ENCODE measurements at places on chromosomes 16 and 17. TPM values are rescaled to one million over a fixed set of nuclear protein-coding genes. Genes with fewer than 3 reads are reported as not detected.
A peak's percentile ranks its signal among the peaks of the same experiment; 100 is the strongest.

OR3A2 gene
- total RNA-seq = not detected

GRCh38 chr16:66660422-66661209, 35.9 kb downstream of the CMTM4 start:
- peak overlapping the region; percentile 95 for H3K27ac ChIP-seq
- no peak overlapping the region for H3K4me3 ChIP-seq
- H3K27me3 ChIP-seq = peaks cover 1% of the 10 kb centered on the region
- H3K36me3 ChIP-seq = no peaks in the 10 kb centered on the region
- DNase-seq = peak; percentile 59
- H3K4me1 ChIP-seq = peaks cover 8% of the 10 kb centered on the region

DNA sequence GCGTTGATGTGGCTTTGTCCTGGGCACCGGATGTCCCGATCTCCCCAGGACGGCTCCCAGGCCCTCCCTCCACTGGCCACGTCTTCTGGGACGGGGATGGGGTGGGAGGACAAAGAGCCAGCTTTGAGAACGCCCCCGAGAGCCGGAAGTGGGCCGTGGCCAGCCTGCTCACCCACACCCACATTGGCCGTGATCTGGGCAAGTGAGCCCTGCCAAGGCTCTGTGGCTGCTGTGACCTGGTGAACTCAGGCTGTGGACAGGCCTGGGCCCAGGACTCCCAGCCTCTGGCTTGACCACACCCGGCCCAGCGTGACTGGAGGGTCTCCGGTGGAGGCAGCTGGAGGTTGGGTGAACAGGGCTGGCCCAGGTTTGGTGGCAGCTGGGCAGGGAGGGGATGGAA, 3.3 kb downstream of the CDH15 start:
- H3K4me1 ChIP-seq = peaks cover 3% of the 10 kb centered on the region
- DNase-seq = no peak
- H3K27me3 ChIP-seq = peaks cover 10% of the 10 kb centered on the region
- H3K4me3 ChIP-seq = no peak overlapping the region

- peaks cover 1% of the 10 kb centered on the region for H3K27me3 ChIP-seq
- H3K4me3 ChIP-seq = no peak within 1 kb of the TSS
- no peak within 1 kb of the TSS for H3K27ac ChIP-seq
- no peaks in the 10 kb centered on the region for H3K4me1 ChIP-seq
These were observed at the start of gene ITGAE for GRCh38 chr17:3800362-3801271. Gene ITGAE (minus strand): TSS chr17:3801188. CDS start chr17:3801144, 44 bp downstream.

GRCh38 chr17:55416470-55417052, 5.1 kb downstream of the MMD start:
- no peak for DNase-seq
- no peak overlapping the region for H3K4me3 ChIP-seq
- peaks cover 4% of the 10 kb centered on the region for H3K27me3 ChIP-seq
- H3K27ac ChIP-seq = no peak overlapping the region

SLC38A8 gene
- total RNA-seq = not detected

FAHD1 gene
- 23.1 TPM for total RNA-seq

PPP1R27 gene
- total RNA-seq = not detected

ZFPM1 gene
- total RNA-seq = 6.8 TPM

CRHR1 gene
- total RNA-seq = not detected

DNA sequence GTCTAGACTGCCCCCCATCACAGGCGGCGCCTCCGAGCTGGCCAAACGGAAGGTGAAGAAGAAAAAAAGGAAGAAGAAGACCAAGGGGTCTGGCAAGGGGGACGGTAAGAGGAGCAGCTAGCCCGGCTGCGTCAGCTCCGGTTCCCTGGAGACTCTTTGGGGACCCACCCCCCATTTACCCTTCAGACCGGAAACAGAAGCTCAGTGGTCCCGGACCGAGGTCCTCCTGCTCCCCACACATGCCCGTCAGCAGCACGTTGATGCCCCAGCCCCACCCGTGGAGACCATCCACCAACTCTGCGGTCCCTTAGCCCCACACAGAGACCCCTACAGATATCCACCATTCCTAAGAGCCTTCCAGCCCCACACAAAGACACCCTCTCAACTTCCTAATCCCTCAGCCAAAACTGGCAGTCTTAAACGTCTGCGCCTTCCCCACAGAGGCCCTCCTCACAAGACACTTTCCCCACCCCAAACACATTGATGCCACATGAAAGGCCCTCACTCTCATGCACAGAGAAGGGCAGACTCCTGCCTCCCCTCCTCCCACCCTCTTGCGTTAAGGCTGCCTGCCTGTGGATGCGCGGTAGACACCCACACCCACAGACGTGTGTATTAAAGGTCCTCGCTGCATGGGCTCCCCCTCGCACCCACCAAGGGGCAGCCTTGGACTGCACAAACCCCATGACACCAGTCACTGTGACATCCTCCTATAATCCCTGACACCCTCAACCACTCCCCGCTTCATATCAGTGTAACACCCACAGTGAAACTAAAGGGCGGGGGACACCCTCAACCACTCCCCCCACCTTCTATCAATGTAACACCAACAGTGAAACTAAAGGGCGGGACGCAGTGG, 58.2 kb upstream of the RPH3AL start:
- peaks cover 24% of the 10 kb centered on the region for H3K27me3 ChIP-seq
- peak overlapping the region; percentile 94 for H3K4me3 ChIP-seq
- H3K27ac ChIP-seq = peak overlapping the region; percentile 94

DNA sequence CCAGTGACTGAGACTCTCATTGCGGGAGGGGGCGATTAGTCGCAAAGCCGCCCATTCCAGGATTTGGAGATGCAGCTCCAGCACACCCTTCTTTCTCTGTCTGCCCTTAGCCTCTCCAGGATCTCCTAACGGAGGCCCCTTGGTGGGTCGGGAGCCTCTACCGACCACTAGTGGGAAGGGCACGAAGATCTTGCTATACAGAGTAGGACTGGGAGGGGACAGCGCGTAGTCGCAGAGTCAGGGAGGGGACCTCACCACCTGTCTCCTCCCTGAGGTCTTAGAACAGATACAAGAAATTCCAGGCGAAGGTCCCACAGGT, 588 bp upstream of the SMTNL2 start:
- H3K27me3 ChIP-seq = peaks cover 25% of the 10 kb centered on the region
- H3K36me3 ChIP-seq = no peaks in the 10 kb centered on the region
- peaks cover 9% of the 10 kb centered on the region for H3K4me1 ChIP-seq
- H3K27ac ChIP-seq = no peak overlapping the region
- peak; percentile 59 for DNase-seq

DNA sequence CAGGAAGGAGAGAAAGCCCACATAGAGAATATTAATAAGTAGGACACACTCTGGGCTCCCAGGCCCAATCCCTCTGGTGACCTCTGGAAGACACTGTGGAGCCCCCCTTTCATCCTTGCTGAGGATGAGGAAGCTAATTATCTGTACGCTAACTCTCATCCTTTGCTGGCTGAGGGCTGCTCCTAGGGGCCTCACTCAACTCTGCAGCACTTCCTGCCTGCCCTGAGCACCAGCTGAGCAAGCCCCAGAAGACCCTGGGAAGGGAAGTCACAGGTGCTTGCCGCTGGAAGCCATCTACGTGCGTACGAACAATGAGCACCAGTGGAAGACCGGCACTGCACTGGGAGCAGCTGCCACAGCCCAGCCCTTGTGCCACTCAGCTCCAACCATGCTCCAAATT, 145.8 kb upstream of the CDH5 start:
- peaks cover 3% of the 10 kb centered on the region for H3K4me1 ChIP-seq
- no peak overlapping the region for H3K4me3 ChIP-seq
- no peak for DNase-seq
- H3K27ac ChIP-seq = no peak overlapping the region
- H3K27me3 ChIP-seq = peaks cover 1% of the 10 kb centered on the region

MPRIP gene
- total RNA-seq = 392 TPM

TMEM92 gene
- total RNA-seq = 28.1 TPM

DNA sequence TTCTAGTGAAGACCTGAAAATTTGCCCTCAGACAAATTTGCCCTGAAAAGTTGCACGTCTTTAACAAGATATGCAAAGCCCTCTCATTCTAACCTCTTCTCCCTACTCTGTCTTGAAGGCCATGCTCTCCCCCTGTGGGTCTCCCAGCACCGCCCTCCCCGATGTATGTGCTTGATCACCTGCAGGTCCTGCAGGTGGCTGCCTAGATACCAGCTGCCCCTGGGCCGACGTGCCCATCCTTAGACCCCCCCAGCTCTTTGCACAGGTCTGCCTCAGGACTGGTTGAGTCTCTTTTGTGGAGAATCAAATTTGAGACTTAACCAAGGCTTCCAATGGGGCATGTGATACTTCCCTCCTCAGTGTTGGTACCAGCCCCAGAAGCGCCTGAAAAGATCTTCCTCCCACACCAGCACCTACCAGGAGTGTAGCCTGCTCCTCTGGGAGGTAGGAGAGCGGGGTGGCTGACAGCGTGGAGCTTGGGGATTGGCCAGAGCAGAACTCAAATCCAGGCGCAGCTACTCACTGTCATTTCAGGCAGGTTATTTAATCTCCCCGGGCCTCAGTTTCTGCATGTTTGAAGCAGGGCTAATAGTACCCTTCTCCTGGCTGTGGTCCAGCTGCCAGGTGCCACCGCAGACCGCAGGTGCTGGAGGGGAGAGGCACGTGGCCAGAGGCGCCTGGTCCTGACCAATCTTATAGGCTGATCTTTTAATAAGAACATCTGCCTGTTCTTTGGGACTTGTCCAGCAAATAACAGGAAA, 4.5 kb upstream of the MRPL38 start:
- H3K36me3 ChIP-seq = no peaks in the 10 kb centered on the region
- no peak for DNase-seq
- H3K4me3 ChIP-seq = peak overlapping the region; percentile 56
- H3K27me3 ChIP-seq = no peaks in the 10 kb centered on the region
- no peak overlapping the region for H3K27ac ChIP-seq

DNA sequence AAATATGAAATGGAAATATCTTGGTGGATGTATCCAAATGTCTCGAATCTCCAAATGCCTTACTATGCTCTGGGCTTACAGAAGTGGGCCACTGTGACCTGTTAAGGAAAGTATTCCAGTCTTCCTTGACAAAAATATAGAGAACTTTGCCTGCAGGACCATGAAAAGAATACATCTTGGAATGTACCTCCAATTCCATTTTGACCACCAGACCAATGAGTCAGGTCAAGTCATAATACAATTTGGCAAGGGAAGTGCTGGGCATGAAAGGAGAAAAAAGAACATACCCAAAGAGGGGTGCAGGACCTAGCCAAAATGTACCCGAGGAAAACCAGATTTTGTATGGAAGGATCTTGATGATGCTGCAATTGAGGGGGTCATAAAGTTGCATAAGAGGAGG, 1153.7 kb upstream of the GOT2 start:
- no peak overlapping the region for H3K4me3 ChIP-seq
- H3K27me3 ChIP-seq = no peaks in the 10 kb centered on the region
- no peaks in the 10 kb centered on the region for H3K36me3 ChIP-seq
- no peak for DNase-seq
- H3K4me1 ChIP-seq = no peaks in the 10 kb centered on the region
- no peak overlapping the region for H3K27ac ChIP-seq

- no peak overlapping the region for H3K4me3 ChIP-seq
- peaks cover 11% of the 10 kb centered on the region for H3K36me3 ChIP-seq
- no peak overlapping the region for H3K27ac ChIP-seq
- peaks cover 15% of the 10 kb centered on the region for H3K4me1 ChIP-seq
- DNase-seq = no peak
These were observed 97.6 kb upstream of the CBX4 start for GRCh38 chr17:79936641-79937381.

GRCh38 chr16:82169861-82170845, at the start of gene MPHOSPH6:
Gene MPHOSPH6 (minus strand): TSS chr16:82170224. CDS start chr16:82170175, 49 bp downstream.
- H3K27me3 ChIP-seq = peaks cover 2% of the 10 kb centered on the region
- peaks cover 9% of the 10 kb centered on the region for H3K36me3 ChIP-seq
- peak within 1 kb of the TSS; percentile 89 for H3K27ac ChIP-seq
- peak; percentile 96 for DNase-seq
- peaks cover 7% of the 10 kb centered on the region for H3K4me1 ChIP-seq
- peak within 1 kb of the TSS; percentile 94 for H3K4me3 ChIP-seq

CAVIN1 gene
- 334 TPM for total RNA-seq

GRCh38 chr17:39927929-39928857, 661 bp downstream of the LRRC3C start:
- peaks cover 39% of the 10 kb centered on the region for H3K4me1 ChIP-seq
- H3K27ac ChIP-seq = peak overlapping the region; percentile 84
- H3K4me3 ChIP-seq = peak overlapping the region; percentile 94
- H3K27me3 ChIP-seq = peaks cover 3% of the 10 kb centered on the region

DNA sequence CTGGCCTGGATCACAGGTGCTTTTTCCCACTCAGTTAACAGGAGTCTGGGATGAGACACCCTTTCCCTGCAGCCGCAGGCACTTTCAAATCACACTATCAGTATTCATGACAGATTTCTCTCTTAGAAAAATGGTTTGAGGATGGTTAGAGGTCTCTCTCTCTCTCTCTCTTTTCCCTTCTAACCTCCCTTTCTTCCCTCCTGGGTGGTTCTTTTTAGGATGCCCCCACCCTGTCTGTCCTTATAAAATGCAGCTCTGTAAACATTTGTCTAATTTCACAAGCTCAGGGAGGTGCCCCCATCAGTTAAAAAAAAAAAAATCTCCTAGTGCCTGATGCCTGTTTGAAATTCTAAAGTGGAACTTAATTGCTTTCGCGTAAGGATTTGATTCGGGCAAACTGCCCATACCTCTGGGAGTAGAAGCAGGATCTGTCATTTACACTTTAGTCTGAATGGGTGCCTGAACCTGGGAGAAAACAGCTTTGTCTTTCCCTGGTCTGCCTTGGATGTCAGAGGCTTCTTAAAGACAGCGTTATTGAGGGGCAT, 158.8 kb downstream of the CCDC182 start:
- no peak for DNase-seq
- no peaks in the 10 kb centered on the region for H3K4me1 ChIP-seq
- H3K4me3 ChIP-seq = no peak overlapping the region
- H3K27me3 ChIP-seq = no peaks in the 10 kb centered on the region
- H3K27ac ChIP-seq = no peak overlapping the region

DNA sequence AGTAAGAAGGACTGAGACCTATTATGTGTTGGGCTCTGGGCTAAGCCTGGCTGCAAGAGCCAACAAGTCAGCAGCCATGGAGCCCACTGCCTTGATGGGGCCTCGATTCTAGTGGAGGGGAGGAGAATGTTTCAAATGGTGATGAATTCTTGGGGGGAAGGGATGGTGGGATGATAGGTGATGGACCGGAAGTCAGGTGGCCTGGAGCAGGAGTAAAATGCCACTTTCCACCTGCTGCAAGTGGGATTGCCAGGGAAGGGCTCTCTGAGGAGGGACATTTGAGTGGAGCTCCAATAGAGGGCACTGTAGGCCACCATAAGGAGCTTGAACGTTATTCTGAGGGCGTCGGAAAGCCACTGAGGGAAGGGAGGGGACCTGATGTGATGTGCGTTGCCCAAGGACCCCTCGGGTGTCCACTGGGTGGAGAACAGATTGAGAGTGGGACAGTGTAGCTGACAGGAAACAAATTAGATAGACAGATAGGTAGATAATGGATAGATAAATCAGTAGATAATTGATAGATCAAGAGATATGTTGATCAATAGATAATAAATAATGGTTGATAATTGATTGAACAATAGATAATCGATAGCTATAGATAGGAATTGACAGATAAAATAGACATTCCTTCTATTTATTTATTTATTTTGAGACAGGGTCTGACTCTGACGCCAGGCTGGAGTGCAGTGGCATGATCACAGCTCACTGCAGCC, 18.2 kb upstream of the NXPH3 start:
- no peak overlapping the region for H3K27ac ChIP-seq
- H3K4me1 ChIP-seq = no peaks in the 10 kb centered on the region
- no peak overlapping the region for H3K4me3 ChIP-seq
- DNase-seq = peak; percentile 61
- peaks cover under 1% of the 10 kb centered on the region for H3K27me3 ChIP-seq
